Inflammatory macrophage (primary cell): ENCODE measurements at places on chromosomes 3 and 15.

DNA sequence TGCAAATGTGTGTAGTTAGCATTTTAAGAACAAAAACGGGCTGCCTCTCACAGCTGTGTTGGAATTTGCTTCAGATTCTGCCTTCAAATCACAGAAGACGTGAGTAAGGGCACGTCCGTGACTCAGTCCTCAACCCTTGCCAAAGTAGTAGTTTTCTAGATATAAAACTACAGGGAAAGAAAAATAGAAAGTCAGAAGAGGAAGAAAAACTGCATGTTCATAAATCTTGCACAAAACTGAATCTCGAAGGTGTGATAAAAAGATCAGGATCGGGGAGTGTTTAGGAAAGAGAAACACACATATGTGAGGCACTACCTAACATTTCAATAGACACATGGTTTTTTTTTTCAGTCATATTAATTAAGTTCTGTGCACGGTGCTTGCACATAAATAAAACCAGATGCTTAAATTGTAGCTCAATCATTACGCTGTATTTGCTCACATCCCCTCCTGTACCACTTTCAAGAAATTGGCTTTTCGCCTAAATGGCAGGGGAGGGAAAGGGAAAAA, 71.7 kb downstream of the P3H2 start:
- DNase-seq, result no peak

GRCh38 chr3:20539666-20540065, 353.7 kb upstream of the SGO1 start:
- no peak for DNase-seq

DNA sequence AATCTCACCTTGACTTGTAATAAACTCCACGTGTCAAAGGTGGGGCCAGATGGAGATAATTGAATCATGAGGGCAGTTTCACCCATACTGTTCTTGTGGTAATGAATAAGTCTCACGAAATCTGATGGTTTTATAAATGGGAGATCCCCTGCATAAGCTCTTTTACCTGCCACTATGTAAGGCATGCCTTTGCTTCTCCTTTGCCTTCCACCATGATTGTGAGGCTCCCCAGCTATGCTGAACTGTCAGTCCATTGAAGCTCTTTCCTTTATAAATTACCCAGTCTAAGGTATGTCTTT, 45.5 kb downstream of the SUCNR1 start:
- DNase-seq, result no peak

DNA sequence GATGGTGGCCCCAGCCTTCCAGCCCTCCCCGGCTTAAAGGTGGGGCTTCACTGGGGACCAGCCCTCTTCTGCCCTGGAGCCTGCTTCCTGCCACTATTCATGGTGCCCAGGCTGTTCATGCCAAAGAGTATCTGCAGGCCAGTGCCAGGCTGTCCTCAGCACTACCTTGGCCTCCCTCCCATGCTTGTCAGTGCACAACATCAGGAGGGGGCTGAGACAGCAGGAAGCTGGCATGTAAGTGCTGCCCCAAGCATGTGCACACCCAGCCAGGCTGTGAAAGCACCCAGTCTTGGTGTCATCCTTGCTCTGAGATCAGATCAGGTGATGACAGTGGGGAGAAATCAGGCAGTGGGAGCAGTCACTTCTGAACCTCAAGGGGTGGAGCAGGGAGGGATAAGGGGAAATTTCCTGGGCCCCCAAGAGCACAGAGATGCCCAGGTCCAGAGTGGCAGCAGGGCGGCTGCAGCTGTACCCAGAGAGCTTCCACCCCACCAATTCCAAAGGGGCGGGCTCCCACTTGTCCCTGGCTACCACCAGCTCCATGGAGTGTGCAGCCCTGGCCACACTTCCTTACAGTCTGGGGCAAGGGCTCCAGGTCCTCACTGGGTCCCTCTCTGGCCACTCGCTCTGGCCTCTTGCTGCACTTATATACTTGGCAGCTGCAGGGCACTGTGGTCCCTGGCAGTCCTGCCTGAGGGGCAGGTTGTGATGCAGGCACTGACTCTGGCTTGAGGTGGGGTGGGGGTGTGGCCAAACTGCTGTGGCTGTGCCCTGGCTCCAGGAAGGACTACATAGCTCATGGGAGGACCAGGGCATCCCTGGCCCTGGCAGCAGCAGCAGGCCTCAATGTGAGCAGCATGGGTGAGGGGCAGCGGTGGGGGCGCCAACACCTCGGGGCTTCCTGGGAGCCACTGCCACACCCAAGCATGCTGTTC, 91.4 kb upstream of the TNFSF10 start:
- DNase-seq, result no peak

GRCh38 chr15:49900006-49900902, 218.8 kb downstream of the ATP8B4 start:
- DNase-seq, result no peak

- no peak for DNase-seq
Measured at GRCh38 chr3:183494341-183494740, 61.2 kb downstream of the KLHL6 start.

DNA sequence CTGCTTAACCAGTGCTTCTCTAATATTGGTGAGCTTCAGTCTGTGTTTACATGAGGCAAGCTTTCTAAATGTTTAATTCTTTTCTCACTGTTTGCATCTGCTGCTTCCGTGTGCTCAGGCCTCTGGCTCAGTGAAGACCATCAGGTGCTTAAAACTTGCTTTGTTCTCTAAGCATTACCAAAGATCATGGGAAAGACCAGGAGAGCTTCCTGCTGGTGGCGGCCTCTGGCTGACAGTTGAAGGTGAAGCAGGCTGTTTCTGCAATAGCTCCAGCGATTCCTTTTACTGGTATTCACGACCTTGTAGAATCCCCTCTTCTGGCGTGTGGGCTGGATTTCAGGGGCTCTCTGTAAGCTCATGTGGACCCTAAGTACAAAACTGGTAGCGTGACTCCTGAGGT, 45.1 kb downstream of the EDEM1 start:
- no peak for DNase-seq
